NCI-H1694 treated with DMSO at 0.1 percent for 48 hours (cell line): ENCODE measurements at places on chromosomes 16 and 17.

DNA sequence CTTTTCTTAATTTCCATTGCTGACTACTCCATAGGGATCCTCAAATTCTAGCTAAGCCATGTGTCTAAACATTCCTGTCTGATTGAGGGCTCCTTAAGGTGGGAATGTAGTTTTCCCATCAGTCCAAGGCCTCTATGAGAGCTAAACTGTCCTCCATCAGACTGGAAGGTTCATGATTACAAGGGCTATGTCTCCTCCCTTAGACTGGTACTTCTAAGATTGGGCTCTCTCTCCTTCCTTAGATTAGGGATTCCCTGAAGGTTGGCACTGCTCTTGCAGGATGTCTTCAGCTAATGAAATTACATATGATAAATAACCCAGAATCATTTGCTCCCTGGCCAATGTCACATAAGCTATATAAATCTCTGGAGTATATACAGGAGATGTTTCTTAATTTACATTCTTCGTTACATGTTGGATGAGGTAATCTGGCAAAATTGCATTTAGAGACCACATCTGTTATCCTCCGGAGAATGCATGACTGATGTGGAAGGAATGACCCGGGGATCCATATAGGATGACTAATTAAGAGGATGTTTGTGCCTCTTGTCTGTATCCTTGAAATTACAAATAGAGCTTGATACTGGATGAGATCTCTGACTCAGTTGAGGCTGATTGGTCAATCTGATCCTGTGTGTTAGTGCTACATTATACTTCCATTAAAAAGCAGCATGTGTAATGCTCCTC is 14.2 kb downstream of the B4GALNT2 start:
- DNase-seq = no peak

DNA sequence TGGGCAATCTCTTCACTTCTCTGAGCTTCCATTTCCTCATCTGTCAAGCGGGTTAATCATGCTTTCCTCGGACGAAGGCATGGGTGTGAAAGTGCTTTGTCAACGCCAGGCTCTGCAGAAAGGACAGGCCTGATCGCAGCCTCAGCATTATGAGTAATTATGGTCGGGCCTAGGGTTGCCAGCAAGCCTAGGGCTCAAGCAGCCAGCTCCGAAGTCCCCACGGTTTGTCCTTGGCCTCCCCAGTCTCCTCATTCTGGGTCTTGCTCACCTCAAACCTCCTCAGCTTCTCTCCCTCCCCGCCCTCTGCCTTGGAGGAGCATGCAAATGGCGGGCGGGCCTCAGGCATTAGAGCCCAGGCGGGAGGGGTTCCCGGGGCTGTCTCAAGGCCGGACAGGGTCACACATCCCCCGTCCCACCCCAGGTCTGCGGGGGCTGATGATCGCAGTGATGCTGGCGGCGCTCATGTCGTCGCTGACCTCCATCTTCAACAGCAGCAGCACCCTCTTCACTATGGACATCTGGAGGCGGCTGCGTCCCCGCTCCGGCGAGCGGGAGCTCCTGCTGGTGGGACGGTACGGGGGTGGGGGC is 10.2 kb upstream of the FAM83G start:
- no peak for DNase-seq

DNA sequence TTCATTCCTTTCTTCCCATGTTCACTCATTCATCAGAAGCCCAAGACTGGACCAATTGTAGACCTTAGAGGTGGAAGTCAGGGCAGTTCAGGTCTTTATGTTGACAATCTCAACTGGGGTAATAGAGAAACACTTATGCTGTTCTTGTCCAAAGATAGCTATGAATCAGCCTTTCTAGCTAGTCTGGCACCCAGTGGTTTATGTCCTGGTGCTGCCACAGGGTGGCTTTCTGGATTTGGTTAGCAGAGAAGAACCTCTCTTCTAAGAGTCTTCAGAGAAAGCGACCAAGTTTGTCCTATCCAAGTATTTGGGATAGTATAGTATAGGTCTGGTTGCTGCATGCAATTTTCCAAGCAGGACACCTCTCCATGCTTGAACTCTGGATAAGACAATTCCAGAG is 83.3 kb downstream of the NOG start:
- no peak for DNase-seq

GRCh38 chr17:31532081-31532480 is 140.6 kb downstream of the RAB11FIP4 start:
- DNase-seq = no peak
